ENCODE measurements at places on chromosomes 12 and 14.

DNA sequence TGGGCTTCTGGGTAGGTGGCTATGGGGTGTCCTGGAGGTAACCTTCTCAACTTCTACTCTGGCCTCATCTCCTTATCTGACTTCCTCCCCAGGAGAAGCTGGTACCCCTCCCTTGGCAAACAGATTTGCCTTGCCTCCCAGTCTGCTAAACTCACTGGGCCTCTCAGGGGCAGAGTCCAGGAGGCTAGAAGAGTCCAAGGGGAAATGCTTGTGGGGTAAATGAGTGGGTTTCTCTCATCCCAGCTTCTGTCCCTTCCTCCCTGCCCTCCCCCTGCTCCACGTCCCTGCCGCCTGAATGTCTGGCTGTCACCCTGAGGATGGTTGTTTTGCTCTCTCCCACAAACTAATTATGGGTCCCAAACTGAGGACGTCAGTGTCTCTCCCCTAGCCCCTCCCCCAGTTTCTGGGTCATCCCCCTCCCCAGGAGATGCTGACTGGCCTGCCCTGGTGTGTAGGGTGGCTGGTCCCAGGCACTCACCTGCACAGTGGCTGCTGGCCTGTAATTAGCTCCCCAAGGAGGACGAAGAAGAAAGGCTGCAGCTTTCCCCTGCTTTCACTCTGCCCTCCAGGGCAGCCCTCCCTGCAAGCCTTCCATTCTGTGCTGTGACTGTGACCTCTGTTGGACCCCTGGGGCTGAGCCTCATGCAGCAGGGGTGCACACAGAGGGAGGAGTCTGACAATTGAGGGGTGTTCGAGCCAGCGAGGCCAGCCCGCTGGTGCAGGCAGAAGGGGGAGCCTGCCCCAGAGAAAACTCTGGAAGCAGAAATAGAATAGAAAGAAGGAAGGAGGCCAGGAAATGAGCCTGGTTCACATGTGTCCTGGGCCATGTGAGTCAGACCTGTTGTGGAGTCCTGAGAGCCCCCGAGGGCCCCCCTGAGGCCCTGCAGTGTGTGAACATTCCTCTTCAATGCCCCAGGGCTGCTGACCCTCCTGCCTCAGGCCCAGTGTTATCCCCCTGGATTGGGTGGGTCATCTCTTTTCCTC, at the start of gene LRP1-AS:
TSS of gene LRP1-AS (minus strand) at position 659 of the 984 bp plus-strand sequence.
- DNase-seq: no peak

GRCh38 chr14:69808919-69809808, 12.1 kb upstream of the SLC10A1 start:
- no peak for DNase-seq

- DNase-seq: no peak
These were observed 47.6 kb upstream of the PZP start for GRCh38 chr12:9255837-9256236.

- no peak for DNase-seq
These were observed 63.8 kb downstream of the MOK start for GRCh38 chr14:102241147-102241546.

DNA sequence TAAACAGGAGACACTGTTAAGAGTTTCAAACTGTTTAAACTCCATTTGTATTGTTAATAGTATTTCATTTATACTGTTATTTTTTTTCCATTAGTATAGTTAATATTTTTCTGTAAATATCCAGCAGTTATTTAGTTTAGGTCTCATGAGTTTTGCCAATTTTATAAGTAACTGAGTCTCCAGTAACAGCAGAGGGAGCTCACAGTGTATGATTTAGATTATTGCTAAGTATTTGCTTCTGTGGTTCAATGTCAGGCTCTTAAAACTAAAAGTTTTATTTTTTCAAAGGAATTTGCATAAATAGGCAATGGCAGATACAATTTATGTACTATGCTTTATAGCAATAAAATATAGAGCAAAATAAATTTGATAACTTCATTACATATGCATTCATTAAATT, 209.7 kb downstream of the ATXN7L3B start:
- no peak for DNase-seq

- DNase-seq: no peak
These were observed 24.3 kb upstream of the BCL2L14 start for GRCh38 chr12:12046401-12046800.

GRCh38 chr14:96082420-96083300, 43.5 kb downstream of the C14orf132 start:
- no peak for DNase-seq

DNA sequence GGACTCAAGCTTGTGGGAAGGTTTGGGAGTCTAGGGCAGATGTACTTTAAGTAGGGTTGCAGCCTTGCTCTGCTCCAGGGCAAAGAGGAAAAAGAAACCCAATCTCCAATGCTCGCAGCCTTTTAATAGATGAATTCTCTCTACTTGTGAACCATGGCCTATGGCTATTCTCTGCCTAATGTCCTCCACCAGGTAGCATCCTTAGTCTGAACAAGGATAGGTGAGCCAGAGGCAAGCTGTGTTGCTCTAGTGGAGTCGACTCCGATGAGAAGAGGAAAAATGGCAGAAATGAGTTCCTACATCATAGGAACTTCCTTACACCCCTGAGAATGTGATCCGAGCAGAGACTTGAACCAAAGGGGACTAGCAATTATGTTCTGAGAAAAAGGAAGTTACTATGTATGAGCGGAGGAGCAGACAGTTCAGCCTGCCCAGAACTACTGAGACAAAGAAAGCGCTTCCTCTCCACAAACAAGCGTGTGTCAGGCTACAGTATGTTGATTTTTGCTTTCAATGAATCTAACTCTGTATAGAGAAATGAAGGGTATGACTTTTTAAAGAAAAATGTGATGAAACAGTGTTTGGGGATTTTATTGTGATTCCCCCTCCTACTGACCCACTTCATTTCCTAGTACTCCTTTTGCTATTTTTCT, 153.6 kb upstream of the ARID2 start:
- no peak for DNase-seq

DNA sequence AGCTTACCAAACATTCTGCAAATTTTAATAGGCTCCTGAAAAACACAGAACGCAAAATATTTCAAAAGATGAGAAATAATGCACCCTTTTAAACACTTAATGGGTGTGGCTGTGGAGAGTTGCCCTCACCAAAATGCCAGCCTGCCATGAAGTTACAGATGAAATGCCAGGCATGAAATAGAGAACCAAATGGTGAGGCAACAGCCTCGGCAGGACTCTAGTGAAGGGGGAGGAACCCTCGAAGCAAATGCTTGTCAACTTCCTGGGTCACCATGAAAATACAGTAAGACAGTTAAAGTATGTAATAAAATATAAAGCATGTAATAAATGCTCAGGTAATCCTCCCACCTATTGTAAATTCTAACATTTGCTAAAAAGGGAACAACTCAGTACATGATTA, 24.1 kb downstream of the DUSP16 start:
- no peak for DNase-seq

GRCh38 chr14:30223966-30224365, 296.3 kb upstream of the PRKD1 start:
- DNase-seq: no peak

GRCh38 chr12:53756300-53757100, 4.7 kb upstream of the CISTR start:
- no peak for DNase-seq

GRCh38 chr14:99772371-99773283, 20.6 kb upstream of the EML1 start:
- DNase-seq: no peak

DNA sequence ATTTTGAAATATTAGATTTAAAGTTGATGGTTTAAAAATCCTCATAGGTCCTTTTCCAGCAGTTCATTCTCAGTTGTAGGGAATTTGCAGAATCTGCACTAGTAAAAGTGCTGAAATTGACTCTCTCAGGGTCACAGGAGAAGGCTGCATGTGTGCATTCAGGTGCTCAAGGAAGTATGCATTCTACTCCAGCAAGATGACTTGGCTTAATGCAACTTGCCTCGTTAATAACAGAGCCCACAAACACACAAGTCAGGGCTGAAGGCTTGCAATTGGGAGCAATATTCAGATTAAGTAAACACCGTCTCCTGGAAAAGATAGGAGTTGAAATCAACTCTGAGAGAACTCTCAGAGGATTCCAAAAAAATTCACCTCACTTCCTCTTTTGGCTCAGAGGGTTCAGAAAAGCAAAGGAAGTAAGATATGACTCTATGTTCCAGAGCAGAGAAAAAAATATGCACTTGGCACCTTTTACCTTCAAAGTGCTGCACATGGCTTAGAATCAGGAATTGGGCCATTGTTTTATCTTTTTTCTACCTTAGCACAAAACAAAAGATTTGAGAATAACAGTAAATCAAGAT, 406.3 kb upstream of the DCN start:
- no peak for DNase-seq

DNA sequence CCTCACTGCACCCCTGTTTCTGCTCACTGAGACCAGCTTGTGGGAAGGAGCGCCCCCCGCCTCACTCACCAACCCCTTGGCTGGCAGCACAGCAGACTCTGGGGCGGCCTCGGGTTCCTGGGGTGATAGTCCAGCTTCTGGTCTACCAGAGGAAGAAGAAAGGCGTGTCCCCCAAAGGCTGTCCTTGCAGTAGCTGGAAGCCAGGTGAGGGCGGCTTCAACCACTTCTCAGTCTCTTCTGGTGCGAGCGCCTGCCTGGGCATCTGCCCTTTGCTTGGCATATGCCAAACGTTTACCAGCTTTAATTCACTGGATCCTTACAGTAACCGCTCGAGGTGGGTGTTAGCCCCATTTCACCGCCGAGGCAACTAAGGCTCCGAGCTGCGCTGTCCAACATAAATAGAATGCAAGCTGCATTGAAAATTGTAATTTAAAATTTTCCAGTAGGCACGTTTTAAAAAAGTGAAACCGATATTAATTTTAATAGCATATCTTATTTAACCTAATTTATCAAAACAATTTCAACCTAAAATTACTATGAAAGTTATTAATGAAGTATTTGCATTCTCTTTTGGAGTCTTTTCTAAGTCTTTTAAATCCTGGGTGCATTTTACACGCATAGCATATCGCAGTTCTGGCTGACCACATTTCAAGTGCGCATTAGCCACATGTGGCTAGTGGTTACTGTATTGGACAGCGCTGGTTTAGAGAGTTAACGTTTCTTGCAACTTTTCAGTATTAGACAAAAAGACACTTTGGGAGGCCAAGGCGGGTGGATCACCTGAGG, 872 bp downstream of the FAM177A1 start:
- peak; percentile 40 for DNase-seq

DNA sequence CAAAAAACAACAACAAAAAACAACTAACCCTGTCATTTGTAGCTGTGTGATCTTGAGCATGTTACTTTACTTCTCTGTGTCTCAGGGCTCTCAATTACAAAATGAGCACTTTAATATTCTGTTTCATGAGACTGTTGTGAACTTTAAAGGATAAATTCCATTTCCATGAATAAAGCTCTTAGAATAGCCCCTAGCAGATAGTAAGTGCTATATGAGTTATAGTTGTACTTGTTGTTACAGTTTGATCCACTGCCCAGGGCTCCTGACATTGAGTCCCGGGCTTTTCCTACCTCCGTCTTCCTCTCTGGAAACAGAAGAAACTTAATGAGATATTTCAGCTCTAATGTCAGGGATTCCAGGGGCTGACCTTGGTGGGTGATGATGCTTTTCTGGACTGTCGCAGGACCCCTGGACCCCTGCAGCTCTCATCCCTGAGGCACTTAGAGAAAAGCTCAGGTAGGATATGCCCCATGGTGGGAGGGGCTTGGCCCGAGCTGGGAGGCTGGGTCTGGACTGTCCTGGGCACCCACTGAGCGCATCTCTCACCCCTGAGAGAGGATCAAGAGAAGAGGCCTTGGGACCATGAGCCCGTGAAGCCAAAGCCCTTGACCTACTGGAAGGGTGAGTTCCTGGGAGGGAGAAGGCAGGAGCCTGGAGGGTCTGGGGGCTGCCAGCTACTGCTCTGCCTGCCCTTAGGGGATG, 5.1 kb downstream of the P3H3 start:
- DNase-seq: no peak

- no peak for DNase-seq
These were observed 378.8 kb downstream of the MED13L start for GRCh38 chr12:115898670-115899069.

DNA sequence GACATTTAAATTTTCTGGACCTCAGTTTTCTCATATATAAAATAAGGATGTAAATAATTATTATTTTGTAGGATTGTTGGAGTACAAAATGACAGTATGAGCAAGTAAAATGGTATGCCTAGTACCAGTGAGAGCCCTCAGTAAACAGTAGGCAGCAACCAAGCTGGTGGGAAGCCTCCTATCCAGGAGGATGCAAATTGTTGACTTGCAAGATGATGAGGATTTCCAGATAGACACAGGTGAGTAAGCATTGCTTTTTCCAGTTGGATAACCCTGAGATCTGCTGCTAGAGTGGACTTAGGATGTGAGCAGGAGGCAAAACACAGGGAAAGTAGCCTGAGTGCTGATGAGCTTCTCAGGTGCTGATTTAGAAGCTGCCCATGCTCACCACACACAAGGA, 28.2 kb upstream of the AMIGO2 start:
- no peak for DNase-seq

DNA sequence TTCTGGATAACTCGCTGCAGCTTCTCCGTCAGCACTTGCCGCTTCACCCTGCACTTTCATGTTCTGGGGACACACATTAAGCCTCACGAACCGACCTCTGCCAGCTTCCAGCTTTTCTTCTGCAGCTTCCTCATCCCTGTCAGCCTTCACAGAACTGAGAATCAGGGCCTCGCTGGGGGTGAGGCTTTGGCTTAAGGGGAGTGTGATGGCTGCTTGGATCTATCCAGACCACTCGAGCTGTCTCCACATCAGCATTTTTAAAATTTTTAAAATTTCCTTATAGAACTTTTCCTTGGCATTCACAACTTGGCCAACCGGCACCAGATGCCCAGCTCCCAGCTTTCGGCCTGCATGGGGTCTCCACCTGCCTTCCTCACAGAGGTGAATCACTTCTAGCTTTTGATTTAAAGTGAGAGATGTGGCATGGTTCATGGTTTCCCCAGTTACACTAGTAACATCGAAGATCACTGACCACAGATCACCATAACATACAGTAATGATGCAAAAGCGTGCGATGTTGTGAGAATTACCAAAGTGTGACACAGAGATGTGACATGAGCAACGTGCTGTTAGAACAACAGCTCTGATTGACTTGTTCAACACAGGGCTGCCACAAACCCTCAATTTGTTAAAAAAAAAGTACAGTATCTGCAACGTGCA, 139.1 kb upstream of the C14orf180 start:
- no peak for DNase-seq

DNA sequence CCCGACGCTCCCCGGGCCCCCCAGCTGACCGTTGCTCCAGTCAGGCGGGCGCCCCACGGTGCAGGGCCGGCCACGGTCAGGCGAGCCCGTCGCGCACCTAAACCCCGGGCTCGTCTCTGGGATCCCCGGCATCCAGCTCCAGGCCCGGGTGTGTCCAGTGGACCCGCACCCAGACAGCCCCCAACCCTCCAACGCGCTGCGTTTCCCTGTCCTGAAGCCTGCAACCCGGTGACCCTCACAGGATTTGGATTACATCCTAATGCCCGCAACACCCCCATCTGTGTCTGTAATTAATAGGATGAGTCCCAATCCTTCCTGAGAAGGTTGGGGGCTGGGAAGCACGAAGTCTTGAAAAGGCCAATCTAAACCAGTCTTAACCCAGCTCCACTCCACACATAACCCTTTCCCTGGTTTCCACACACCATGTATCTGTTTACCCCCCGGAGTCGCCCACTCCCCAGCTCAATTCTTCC, 10.4 kb downstream of the CPNE6 start:
- DNase-seq: no peak

GRCh38 chr12:52673217-52673616, 7.0 kb downstream of the KRT1 start:
- DNase-seq: no peak

Data from urothelium cell line (cell line).